ENCODE measurements at places on chromosomes 5 and 9. TPM values are rescaled to one million over a fixed set of nuclear protein-coding genes. Genes with fewer than 3 reads are reported as not detected.

- DNase-seq, result no peak
Measured at GRCh38 chr9:92974761-92975755, 27.7 kb downstream of the FGD3 start.

DNA sequence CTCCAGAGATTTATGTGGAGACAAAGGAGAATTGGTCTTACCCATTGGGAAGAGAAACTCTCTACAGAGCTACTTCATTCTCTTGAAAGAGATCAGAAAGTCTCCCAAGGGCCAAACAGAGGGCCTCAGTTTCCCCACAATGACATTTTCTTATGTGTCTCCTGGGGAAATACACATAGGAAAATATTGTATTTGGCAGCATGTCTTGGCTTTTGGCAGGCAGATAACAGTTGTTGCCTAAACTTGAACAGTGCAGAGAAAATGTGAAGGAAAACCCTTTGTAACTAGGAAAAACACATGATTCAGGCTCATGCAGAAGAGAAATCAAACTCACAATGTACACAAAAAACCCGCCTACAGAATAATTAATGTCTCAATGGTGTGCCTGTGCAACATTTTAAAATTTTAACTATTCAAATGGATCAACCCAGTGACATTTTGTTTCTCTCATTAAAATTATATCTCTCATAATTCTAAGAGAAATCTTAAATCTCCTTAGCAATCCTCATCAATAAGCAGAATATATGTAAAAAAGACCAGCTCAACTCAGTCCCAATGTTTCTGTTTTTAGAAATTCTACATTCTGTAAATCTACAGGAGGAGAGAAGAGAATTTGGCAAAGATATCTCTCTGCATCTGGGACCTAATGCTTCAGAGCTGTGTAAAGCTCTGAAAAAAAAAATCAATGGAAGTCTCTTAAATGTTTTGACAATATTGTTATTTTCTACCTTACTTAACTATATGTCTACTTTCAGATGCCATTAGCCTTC lies 205.1 kb downstream of the ADAMTSL1 start:
- DNase-seq, result no peak

DNA sequence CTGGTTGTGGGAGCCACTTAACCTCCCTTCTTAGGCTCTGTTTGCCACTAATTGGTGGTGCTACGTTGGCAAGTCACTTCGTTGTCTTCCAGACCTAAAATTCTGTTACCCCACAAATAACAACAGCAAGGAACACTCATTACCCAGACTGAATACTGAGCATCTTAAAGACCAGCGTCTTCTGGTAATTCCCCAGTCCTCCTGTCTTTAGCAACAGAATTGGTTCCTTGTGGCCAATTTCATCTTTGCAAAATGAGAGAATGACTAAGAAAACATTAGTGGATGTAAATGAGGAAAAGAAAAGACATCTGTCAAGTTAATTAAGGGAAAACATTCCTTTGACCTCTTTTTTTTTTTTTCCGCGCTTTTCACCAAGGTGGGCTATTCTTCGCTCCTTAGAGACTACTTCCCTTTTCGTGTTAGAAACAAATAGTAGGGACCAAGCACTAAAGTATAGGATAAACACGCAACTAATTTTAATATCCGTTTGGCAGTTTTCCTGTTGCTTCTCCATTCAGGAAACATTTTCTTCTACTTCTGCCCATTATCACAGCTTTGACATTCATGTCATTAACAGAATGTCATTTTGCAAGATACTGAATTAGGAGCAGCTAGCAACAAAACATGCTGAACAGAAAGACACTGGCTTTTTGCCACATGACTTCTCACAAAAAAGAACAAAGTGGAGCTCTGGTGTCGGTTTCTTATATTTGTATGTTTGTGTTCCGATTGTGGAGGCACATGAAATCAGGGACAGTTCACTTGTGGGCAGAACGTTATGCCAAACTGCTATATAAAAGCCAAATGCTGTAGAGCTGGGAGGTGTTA lies 154.2 kb downstream of the CD180 start:
- no peak for DNase-seq

The DYNC2I2 gene
- total RNA-seq, result 15.0 TPM

DNA sequence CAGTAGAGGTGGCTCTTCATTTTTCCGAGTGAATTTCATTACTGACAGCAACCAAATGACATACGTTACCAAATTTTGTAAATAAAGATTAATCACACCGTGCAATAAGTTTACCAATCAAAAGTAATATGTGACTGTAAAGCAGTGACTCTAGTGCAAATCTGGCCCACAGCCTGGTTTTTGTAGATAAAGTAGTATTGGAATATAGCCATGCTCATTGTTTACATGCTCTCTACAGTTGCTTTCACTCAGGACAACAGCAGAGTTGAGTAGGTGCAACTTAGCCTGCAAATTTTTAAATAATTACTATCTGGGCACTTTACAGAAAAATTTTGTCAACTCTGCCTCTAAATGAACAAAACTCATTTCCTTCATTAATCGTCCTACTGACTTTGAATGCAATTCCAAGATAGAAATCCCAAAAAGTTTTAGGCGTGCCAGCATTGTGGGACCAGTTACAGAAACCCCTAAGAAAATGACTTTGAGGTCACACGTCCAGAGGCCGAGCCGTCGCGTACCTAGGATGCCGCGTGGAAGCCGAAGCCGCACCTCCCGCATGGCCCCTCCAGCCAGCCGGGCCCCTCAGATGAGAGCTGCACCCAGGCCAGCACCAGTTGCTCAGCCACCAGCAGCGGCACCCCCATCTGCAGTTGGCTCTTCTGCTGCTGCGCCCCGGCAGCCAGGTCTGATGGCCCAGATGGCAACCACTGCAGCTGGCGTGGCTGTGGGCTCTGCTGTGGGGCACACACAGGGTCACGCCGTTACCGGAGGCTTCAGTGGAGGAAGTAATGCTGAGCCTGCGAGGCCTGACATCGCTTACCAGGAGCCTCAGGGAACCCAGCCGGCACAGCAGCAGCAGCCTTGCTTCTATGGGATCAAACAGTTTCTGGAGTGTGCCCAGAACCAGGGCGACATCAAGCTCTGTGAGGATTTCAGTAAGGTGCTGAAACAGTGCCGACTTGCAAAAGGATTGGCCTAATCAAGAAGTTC lies 180.7 kb upstream of the TLE4 start:
- DNase-seq, result no peak

DNA sequence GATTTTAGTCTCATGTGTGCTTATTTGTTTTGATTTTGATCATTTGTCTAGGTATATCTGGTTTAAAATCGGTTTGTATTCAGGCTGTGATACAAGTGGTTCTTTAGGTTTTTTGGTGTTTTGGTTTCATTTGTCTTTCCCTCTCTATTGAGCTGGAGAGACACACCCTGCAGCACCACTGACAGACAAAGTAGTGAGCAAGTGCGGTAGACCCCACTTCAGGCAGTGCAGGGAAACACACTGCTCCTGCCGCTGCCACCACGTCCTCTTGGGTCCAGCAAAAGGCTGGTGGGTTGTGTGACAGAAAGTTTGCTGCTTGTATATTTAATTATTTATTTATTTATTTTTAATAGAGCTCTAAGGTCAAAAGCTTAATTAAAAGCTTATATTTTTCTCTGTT lies 801.0 kb downstream of the NR2F1-AS1 start:
- no peak for DNase-seq

- DNase-seq, result no peak
Measured at GRCh38 chr5:14190194-14191164, 47.3 kb downstream of the TRIO start.

The TAF11L7 gene
- total RNA-seq, result 0.83 TPM
